SJSA1 (cell line): ENCODE measurements at places on chromosomes 6 and 20.

DNA sequence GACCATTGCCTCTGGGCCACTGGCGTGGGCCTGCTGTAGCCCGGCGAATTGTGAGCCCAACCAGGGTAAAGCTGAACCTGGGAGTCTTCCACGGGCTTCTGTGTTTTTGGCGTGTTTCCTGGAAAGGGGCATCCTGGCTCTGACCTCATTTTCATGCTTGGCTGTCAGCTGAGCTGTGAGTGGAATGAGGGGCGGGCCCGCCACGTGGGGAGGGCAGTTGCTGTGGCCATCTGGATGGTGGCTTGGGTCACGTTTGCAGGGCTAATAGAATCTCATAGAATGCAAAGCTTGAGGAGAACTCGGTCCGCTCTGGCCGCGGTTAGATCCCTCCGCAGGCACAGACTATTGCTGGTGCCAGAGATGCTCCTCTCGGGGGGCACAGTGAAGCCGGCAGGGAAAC is 263.0 kb downstream of the SMOC2 start:
- no peak for DNase-seq
- no peaks in the 10 kb centered on the region for H3K4me1 ChIP-seq
- H3K4me3 ChIP-seq = no peak overlapping the region
- no peaks in the 10 kb centered on the region for H3K27me3 ChIP-seq

DNA sequence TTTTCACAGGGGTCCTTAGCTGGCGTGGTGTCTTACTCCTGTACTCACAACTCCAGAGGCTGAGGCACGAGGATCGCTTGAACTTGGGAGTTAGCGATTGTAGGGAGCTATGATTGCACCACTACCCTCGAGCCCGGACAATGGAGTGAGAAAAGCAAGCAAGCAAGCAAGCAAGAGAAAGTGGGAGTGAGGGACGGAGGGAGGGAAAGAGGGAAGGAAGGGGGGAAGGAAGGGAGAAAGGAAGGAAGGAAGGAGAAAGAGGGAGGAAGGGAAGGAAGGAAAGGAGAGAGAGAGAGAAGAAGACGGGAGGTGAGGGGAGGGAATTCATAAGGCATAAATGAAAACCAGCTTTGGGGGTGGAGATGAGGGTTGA is 120.5 kb downstream of the TRIM27 start:
- DNase-seq = no peak
- H3K27me3 ChIP-seq = no peaks in the 10 kb centered on the region
- no peaks in the 10 kb centered on the region for H3K4me1 ChIP-seq
- no peak overlapping the region for H3K27ac ChIP-seq

GRCh38 chr6:33929575-33930288 is 125.9 kb upstream of the MLN start:
- no peaks in the 10 kb centered on the region for H3K4me1 ChIP-seq
- peaks cover 2% of the 10 kb centered on the region; the same call in 1 of the 2 replicates for H3K27me3 ChIP-seq
- no peak overlapping the region for H3K27ac ChIP-seq
- H3K4me3 ChIP-seq = no peak overlapping the region
- no peaks in the 10 kb centered on the region for H3K36me3 ChIP-seq

- H3K4me1 ChIP-seq = no peaks in the 10 kb centered on the region
- no peaks in the 10 kb centered on the region for H3K36me3 ChIP-seq
- no peak overlapping the region for H3K4me3 ChIP-seq
- H3K27me3 ChIP-seq = no peaks in the 10 kb centered on the region; the same call in 1 of the 2 replicates
Observed at GRCh38 chr6:138219398-138219797, 1.1 kb upstream of the PBOV1 start.

GRCh38 chr6:41786451-41787218 is 859 bp upstream of the TOMM6 start:
- peaks cover 35% of the 10 kb centered on the region for H3K36me3 ChIP-seq
- H3K4me1 ChIP-seq = peaks cover 13% of the 10 kb centered on the region
- peak overlapping the region; percentile 83 for H3K4me3 ChIP-seq
- no peaks in the 10 kb centered on the region for H3K27me3 ChIP-seq
- peak; percentile 82 for DNase-seq

DNA sequence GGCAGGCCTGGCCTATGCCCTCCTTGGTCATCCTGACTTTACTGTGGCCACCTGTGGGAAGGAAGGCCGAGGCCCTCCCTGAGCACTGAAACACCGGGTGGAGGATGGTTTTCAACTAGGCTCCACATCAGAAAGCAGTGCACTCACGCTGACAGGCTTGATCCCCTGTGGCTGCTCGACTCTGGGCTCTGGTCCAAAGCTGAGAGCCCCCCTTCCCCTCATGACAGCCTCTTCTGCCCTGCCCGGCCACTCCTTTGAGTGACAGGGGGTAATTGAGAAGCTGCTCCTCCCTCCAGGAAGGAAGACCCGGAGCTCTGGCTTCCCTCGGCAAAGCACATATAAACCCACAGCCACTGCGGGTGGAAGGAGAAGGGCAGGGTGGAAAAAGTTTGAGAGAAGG is 43.6 kb downstream of the MUC22 start:
- H3K4me3 ChIP-seq = no peak overlapping the region
- no peaks in the 10 kb centered on the region for H3K27me3 ChIP-seq
- H3K36me3 ChIP-seq = no peaks in the 10 kb centered on the region
- no peak for DNase-seq

GRCh38 chr6:108982154-108983113 is 112.2 kb downstream of the SESN1 start:
- no peaks in the 10 kb centered on the region for H3K4me1 ChIP-seq
- H3K27me3 ChIP-seq = no peaks in the 10 kb centered on the region
- DNase-seq = no peak
- H3K27ac ChIP-seq = no peak overlapping the region
- H3K36me3 ChIP-seq = no peaks in the 10 kb centered on the region; the same call in 1 of the 2 replicates

DNA sequence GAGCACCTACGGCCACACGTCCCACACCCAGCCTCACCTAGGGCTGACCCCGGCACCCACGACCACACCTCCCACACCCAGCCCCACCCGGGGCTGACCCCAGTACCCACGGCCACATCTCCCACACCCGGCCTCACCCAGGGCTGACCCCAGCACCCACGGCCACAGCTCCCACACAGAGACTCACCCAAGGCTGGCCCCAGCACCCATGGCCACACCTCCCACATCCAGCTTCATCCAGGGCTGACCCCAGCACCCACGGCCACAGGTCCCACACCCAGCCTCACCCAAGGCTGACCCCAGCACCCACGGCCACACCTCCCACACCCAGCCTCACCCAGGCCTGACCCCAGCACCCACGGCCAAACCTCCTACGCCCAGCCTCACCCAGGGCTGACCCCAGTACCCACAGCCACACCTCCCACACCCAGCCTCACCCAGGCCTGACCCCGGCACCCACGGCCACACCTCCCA is 36.7 kb downstream of the NINL start:
- peaks cover 21% of the 10 kb centered on the region for H3K4me1 ChIP-seq
- no peak overlapping the region for H3K27ac ChIP-seq
- no peaks in the 10 kb centered on the region for H3K27me3 ChIP-seq
- no peak for DNase-seq
- 0 out of 2 replicates have a peak, but pooled peaks cover 5% of the 10 kb centered on the region for H3K36me3 ChIP-seq

GRCh38 chr6:3610206-3610605 is 141.3 kb downstream of the PXDC1 start:
- H3K27ac ChIP-seq = no peak overlapping the region
- peak; percentile 19 for DNase-seq
- H3K27me3 ChIP-seq = no peaks in the 10 kb centered on the region
- no peak overlapping the region for H3K4me3 ChIP-seq
- no peaks in the 10 kb centered on the region for H3K36me3 ChIP-seq

GRCh38 chr6:7138921-7139358 is 31.2 kb downstream of the RREB1 start:
- peaks cover 41% of the 10 kb centered on the region for H3K4me1 ChIP-seq
- no peak for DNase-seq
- no peaks in the 10 kb centered on the region for H3K27me3 ChIP-seq
- H3K4me3 ChIP-seq = no peak overlapping the region
